ENCODE measurements at places on chromosomes 3 and 15. TPM values are rescaled to one million over a fixed set of nuclear protein-coding genes. Genes with fewer than 3 reads are reported as not detected.

The LIPH gene
- total RNA-seq: 0.79 TPM

The DAZL gene
- total RNA-seq: not detected

The PROK2 gene
- total RNA-seq: not detected

The RLBP1 gene
- total RNA-seq: not detected

GRCh38 chr3:168973206-168973605 lies 690.3 kb downstream of the MECOM start:
- DNase-seq: no peak

GRCh38 chr3:190617185-190617584 lies 103.3 kb downstream of the IL1RAP start:
- DNase-seq: no peak

DNA sequence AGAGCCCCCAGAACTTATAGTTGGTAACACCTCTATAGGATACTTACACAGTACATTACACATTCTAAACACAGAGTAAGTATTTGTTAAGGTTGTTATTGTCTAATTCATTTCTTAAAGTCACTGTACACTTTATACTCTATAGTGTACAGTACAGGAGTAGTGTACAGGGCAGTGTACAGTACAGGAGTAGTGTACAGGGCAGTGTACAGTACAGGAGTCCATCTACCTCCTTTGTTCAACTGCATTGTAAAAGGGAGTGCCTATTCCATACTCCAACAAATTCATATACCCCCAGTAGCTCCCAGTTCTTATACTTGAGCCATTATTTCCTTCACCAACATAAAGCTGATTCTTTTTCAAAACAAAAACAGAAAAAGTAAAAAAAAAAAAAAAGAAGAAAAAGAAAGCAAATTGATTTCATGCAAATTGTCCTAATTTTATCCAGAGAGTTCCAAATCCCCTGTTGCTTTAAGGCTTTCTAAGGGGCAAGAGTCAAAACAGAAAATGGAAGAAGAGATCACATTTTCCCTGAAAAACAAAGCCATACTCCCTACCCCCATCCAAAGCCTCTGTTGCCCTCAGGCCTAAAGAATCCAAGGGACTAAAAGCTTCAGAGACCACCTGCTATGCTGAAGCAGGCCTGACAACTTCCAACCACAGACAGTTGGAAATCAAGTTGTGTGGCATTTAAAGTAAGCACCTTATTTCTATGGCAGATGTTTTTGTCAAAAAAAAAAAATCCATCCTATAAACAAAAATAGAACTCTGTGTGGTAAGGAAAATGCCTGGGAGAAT lies 125.6 kb downstream of the PLCH1 start:
- no peak for DNase-seq

- no peak for DNase-seq
Observed at GRCh38 chr3:38224357-38224756, 41.3 kb upstream of the SLC22A13 start.

All from progenitor cell of endocrine pancreas (in vitro differentiated cells).